ENCODE measurements at places on chromosomes 2 and 18.

DNA sequence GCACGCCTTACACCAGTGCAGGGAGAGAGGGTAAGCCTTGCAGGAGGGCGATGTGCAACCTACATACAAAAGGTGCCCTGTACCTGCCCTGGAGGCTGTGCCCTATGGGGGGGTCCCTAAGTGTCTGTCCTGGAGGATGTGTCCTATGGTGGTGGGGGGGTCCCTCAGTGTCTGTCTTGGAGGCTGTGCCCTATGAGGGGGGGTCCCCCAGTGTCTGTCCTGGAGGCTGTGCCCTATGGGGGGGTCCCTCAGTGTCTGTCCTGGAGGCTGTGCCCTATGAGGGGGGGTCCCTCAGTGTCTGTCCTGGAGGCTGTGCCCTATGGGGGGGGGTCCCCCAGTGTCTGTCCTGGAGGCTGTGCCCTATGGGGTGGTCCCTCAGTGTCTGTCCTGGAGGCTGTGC, 216.6 kb downstream of the HDAC4 start:
- no peak for DNase-seq

DNA sequence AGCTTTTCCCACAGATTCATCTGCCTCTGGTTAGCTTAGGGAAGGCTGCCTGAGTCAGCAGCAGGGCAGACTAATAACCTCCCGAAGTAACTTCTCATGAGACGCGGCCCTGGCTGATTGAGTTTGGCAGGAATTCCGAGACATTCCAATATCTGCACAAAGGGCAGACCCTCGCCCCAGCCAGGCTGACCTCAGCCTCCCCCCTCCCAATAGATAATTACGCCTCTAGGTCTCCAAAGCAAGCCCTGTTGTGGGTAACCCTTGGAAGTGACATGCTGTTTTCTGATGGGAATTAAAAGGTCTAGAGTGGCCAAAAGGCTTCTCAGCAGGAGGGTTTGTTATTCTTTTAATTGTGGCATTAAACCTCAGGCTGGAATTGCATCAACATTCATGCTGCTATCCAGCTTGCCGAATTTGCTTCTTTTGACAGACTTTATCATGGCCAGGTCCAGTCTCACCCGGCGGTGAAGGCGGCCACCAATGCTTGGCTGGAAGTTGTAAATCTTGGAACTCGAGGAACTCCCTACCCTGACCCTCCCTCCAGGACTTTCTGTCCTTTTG, 98.0 kb upstream of the SLC14A2 start:
- DNase-seq = peak; percentile 18

- peak; percentile 8 for DNase-seq
These were observed 261.6 kb downstream of the NAPG start for GRCh38 chr18:10787293-10787901.

DNA sequence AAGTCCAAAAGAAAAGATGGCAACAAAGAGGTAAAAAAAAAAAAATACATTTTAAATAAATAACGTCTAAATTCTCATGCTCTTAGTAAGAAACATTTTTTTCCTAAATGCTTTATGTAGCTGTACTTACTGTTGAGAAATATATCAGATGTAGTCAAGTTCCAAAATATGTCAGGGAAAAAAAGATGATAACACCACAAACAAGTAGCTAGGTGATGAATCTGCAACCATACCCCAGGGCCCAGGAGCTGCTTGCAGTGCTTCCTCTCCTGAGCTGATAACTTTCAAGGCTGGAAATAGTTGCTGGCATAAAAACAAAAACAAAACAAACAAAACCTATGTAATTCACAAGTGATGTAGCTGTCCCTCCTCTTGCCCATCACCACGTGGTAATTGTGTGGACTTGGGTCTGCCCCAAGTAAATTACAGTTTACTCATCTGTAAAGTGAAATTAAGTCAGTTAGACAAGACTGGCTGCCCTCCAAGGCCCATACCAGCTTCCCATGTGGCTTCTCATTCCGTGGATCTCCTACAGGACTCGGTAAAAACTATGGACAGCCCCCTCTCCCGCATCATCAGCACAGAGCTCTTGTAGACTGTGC, 82.6 kb downstream of the SP100 start:
- DNase-seq = no peak

GRCh38 chr18:54357082-54357659, 487 bp downstream of the STARD6 start:
- DNase-seq = no peak

DNA sequence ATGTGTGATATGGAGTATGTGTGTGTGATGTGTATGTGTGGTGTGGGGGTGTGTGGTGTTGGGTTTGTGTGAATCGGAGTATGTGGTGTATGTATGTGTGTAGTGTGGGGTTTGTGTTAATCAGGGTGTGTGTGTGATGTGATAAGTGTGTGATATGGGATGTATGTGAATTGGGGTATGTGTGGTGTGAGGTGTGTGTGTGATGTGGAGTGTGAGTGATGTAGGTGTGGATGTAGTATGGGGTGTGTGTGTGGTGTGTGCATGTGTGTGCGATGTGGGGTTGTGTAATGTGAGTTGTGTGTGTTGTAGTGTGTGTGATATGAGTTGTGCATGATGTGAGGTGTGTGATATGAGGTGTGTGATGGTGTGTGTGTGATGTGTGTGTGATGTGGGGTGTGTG, 54.4 kb downstream of the TWIST2 start:
- DNase-seq = no peak

- no peak for DNase-seq
These were observed 143.8 kb downstream of the GALNT14 start for GRCh38 chr2:30994227-30995056.

DNA sequence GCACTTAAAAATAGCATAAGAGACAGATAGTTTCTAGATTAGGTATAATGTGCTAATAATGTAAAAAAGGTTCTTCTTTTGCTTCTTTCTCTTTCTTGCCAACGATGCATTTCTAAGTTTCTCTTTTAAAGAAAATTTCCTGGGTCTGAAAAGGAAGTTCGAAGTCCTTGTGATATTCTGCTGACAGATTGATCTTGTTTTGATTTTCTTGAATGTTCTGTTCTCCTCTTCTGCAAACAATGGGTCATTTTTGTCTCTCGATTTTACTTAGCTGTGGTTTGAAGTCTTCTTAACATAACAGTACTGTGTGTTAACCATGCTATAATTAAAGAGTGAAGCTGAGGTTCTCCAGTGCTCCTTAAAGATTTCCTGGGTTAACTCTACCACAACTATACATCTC, 61.1 kb upstream of the ACYP2 start:
- DNase-seq = no peak

DNA sequence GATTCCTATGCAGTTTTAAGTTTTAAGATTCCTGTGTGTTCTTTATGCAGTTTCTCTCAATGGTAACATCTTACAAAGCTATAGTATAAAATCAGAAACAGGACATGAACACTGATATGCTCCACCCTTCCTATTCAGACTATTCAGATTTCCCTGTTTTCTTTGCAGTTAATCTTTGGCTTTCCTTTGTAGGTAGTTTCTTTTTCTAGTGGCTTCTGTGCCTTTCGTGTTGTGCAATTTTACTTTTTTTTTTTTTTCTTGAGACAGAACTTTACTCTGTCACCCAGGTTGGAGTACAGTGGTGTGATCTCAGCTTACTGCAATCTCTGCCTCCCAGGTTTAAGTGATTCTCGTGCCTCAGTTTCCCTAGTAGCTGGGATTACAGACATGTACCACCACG, 94.9 kb upstream of the RNU4ATAC start:
- no peak for DNase-seq

- no peak for DNase-seq
These were observed 1.6 kb downstream of the CDH2 start for GRCh38 chr18:28175150-28175929.

GRCh38 chr18:36275561-36275960, 22.0 kb upstream of the FHOD3 start:
- DNase-seq = no peak

- peak; percentile 17 for DNase-seq
These were observed 759 bp downstream of the PPP4R3B start for GRCh38 chr2:55616551-55617174.

DNA sequence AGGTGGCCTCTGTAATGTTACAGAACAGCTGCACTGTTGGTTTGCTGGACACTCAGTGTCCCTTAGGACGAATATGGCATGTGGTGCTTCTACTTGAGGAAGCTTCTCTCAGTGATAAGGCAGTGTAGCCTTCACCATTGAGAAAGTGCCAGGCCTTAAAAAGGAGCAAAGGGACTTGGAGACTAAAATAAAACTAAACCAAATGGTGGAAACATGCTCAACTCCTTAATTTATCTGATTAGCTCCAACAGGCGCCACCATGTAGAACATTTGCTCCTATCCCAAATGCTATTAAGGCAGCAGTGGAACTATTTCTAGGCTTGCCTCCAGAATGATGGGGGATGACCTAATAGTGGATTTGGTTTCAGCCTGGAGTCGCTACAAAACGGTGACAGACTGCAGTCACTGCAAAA, 77.5 kb upstream of the MYL1 start:
- DNase-seq = no peak

GRCh38 chr18:10116574-10116973, 202.8 kb downstream of the VAPA start:
- no peak for DNase-seq

- DNase-seq = no peak
These were observed 33.6 kb upstream of the ATP6V1B1 start for GRCh38 chr2:70902067-70902442.
